Body of pancreas (tissue), 4 donors: ENCODE measurements at places on chromosomes 7 and 10. TPM values are rescaled to one million over a fixed set of nuclear protein-coding genes. Genes with fewer than 3 reads are reported as not detected.

DNA sequence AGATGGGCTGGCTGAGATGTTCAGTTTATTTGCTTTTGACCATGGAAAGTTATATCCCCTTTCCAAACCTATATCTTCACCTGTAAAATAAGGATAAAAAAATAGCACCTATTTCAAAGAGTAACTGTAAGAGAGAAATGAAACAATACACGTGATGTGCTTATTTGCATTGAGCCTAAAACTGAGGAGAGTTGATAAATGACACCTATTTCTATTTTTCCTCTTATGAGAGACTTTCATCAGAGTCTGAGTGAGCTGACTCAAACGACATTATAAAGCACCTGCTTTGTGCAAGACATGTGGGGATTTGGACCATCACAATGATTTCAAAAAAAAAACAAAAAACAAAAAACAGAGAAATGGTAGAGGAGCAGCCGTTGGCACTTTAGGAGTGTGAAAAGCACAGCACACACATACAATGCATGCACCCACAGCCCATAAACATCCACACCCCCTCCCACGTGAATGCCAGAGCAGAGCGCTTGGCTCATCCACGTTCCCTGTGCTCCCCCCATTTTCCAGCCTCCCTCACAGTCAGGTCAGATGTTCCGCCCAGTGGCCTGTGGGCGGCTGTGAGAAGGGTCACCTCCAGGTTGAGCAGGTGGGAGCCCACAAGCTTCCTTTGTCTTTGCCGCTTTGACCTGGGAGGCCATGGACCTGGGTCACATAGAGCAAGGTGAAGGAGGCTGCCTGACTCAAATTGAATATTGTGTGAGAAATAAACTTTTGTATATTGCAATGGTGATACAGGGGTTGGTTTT lies 253.2 kb upstream of the ZNF32 start:
- no peak overlapping the region for H3K4me3 ChIP-seq
- H3K27me3 ChIP-seq, result no peaks in the 10 kb centered on the region
- H3K27ac ChIP-seq, result no peak overlapping the region
- H3K4me1 ChIP-seq, result no peaks in the 10 kb centered on the region
- no peak for DNase-seq
- H3K36me3 ChIP-seq, result no peaks in the 10 kb centered on the region

DNA sequence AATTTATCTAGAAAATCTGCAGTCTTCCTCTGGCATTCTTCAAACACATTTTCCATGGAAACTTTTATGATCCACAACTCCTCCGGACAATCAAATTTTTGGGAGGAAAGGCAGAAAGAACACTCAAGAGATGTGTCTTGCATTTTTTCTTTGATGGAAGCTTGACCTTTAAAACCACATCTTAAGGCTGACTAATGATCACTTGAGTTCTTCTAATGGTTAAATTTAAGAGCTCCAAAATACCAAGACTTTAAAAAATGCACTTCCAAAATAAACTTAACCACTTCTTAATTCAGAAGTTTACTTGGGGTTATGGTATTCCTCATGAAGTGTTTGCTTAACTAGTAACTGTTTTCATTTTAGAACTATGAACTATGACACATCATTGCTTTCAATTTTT lies 43.3 kb downstream of the ETV1 start:
- DNase-seq, result no peak
- H3K27ac ChIP-seq, result no peak overlapping the region
- H3K27me3 ChIP-seq, result no peaks in the 10 kb centered on the region
- H3K4me1 ChIP-seq, result no peaks in the 10 kb centered on the region

Gene TMEM229A
- total RNA-seq, result not detected

DNA sequence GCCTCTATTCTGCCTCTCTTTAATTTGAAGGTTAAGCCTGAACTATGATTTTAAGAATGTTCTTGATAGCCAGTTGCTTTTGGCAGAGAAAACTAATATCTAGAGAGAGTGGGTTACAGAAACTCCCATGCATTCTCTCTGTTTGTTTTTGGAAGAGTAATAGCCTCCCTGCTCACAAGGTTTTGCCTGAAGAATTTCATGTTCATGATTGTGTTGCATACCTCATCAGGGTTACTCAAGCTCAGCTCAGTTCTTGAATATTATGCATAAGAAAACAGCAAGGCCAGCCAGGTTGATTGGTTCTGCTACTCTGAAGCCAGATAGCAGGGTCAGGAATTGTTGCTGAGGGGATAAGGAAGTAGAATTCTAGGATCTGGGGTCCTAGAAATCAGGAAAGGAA lies 137.4 kb downstream of the MDFIC start:
- H3K27ac ChIP-seq, result peak overlapping the region; percentile 65
- DNase-seq, result no peak
- H3K4me3 ChIP-seq, result no peak overlapping the region
- H3K4me1 ChIP-seq, result no peaks in the 10 kb centered on the region
- H3K27me3 ChIP-seq, result no peaks in the 10 kb centered on the region

Gene MMD2
- not detected for total RNA-seq

Gene CNPY1
- not detected for total RNA-seq

DNA sequence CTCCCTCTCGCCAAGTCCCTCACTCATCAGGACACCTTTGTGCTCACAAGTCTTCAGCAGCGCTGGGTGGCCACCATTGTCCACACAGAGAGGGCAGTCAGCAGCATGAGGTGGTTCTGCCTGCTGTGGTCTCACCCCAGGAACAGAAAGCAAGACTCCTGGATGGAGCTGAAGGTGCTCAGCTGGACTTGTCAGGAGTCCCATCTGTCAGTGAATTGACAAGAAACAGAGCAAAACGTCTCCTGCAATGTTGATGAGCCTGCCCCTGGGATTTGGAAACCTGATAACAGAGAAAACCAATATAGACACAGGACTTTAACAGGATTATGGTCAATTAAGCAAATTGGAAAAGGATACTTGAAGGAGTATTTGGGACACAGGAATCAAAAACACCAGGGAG lies 122.2 kb upstream of the PRSS58 start:
- H3K27me3 ChIP-seq, result no peaks in the 10 kb centered on the region
- no peak overlapping the region for H3K4me3 ChIP-seq
- H3K27ac ChIP-seq, result no peak overlapping the region
- no peaks in the 10 kb centered on the region for H3K4me1 ChIP-seq
- H3K36me3 ChIP-seq, result no peaks in the 10 kb centered on the region
